Left renal pelvis (tissue), 4 donors: ENCODE measurements at places on chromosomes 1 and 21. TPM values are rescaled to one million over a fixed set of nuclear protein-coding genes. Genes with fewer than 3 reads are reported as not detected.

The UBE2G2 gene
- polyA plus RNA-seq = 89.5 TPM

The GBP5 gene
- polyA plus RNA-seq = 0.20 TPM

The RNF186 gene
- polyA plus RNA-seq = 0.29 TPM

The VWA5B1 gene
- polyA plus RNA-seq = 1.9 TPM

DNA sequence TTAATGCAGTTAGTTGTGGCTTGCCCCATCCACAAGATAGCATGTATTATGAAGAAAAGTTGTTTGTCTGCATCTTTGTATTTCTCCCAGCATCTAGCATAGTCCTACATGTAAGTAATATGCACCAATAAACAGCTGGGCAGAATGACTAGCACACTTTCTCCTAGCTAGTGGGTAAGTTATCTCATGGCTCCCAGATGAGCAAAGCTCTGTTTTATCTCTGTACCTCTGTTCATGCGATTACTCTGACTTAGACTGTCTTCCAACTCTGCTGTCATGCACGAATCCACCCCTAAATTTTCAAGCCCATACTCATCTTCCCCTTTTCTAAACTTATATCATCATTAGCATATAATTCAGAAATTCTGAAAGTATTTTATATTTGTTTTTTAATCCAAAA is 37.5 kb upstream of the KCTD3 start:
- no peak for DNase-seq

DNA sequence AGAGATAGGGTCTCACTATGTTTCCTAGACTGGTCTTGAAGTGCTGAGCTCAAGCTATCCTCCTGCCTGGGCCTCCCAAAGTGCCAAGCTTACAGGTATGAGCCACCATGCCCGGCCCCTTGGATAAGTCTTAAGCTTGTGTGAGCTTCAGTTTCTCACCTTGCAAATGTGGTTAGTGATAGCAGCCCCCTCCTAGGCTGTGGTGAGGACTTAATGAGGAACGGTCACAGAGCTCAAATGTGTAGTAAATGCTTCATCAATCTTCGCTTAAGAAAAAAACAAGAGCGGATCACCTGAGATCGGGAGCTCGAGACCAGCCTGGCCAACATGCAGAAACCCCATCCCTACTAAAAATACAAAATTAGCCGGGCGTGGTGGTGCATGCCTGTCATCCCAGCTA is 3.0 kb downstream of the CNR2 start:
- no peak for DNase-seq
